ENCODE measurements at places on chromosomes 11 and 22.

- no peak for DNase-seq
These were observed 342.1 kb upstream of the NARS2 start for GRCh38 chr11:78916759-78917158.

GRCh38 chr22:20663137-20663828, 110.6 kb upstream of the SERPIND1 start:
- no peak for DNase-seq

DNA sequence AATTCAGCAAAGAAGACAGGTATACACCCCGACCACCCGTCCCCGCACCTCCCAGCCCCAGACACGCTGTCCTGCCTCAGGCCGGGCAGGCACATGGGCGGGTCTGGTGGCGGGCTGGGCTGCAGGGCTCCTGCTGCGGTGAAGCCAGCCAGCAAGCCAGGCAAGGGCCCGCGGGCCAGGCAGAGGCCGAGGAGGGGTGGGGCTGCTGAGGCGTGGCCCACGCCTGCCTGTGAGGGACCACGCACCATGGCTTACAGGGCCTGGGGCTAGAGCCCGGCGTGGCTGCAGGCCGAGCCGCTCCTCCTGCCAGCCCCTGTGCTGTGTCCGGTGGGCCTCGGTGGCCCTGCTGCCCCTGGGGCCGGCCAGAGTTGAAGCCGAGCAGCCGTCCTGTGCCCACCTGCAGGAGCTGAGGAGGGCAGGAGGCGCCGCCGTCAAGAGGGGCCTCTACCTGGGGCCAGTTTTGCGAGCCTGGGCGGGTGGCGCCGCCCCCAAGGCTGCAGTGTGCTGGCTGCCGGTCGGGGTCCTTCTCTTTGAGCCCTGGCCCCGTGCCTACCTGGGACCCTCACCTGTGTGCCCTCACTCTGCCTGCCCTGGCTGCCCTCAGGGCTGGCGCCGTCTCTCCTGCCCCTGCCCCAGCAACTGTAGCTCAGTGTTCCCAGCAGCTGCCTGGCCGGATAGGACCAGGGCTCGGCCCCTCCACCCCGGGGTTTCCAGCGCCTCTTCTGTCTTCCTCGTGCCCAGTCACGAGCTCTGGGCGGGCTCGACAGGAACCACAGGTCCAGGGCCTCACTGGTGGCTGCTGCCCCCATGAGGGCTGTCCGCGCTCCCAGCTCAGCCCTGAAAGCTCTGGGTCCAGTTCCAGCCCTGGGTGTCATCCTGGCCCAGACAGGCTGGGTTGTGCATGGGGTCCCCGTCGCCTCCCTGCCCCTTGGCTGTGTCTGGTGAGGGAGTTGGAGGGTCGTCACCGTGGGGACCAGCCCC, 38.4 kb downstream of the MOB2 start:
- DNase-seq: no peak

GRCh38 chr11:106012744-106013143, 9.3 kb downstream of the MSANTD4 start:
- no peak for DNase-seq

- DNase-seq: no peak
These were observed 378.8 kb downstream of the ETS1 start for GRCh38 chr11:128208329-128209137.

DNA sequence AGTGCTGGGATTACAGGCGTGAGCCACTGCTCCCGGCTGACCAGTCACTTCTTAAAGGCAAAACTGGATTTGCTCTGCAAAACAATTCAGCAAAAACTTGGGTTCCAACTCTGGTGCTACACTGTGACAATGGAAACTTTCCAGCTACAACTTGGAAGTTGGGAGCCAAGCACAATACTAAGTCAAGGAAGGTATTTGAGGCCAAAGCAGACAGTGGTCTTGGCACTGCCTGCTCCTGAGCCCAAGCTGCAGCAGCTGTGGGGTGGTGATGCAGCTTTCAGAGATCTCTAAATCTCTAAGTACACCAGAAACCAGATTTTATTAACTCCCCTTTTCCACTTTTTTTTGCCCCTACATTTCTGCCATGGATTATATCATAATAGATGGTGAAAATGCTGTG, 17.5 kb downstream of the ADM start:
- DNase-seq: no peak

DNA sequence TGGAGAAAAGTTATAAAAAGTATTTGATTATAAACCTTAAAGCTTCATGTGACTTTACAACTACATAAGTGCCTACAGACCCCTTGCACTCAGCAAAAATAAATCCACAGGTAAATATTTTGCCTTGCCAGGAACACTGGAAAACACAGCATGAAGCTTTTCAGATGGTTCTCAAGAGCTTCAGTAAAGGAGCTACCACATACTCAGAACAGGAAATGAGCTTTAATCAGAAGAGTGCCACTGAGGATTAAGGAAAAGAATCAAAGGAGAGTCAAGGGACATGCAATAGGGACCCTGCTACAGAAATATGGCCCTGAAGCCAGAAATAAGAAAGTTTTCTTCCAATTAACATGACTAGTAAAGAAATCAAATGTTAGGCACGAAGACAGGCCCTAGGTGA, 1.2 kb downstream of the CASP1 start:
- DNase-seq: no peak

GRCh38 chr22:23778577-23778900, 5.9 kb downstream of the MMP11 start:
- no peak for DNase-seq
